ENCODE measurements at places on chromosomes 5 and 9.
A peak's percentile ranks its signal among the peaks of the same experiment; 100 is the strongest.

DNA sequence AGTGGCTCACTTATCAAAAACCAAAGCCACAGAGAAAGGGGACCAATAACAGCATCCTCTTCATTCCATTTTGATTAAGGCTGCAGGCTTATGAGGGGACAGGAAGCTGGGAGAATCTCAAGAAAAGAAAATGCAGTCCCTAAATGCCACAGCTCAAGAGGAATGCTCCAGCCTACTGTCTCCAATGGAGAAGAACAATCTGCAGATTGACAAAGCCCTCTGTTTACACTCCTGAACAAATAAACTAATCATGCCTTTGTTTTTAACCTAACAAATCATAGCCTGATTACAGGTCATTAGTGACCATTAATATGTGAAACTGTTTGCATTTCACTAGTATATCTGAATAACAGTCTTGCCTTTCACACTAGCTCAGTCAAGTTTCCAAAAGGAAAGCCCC is 26.5 kb downstream of the PPP2R2B start:
- no peak for DNase-seq

DNA sequence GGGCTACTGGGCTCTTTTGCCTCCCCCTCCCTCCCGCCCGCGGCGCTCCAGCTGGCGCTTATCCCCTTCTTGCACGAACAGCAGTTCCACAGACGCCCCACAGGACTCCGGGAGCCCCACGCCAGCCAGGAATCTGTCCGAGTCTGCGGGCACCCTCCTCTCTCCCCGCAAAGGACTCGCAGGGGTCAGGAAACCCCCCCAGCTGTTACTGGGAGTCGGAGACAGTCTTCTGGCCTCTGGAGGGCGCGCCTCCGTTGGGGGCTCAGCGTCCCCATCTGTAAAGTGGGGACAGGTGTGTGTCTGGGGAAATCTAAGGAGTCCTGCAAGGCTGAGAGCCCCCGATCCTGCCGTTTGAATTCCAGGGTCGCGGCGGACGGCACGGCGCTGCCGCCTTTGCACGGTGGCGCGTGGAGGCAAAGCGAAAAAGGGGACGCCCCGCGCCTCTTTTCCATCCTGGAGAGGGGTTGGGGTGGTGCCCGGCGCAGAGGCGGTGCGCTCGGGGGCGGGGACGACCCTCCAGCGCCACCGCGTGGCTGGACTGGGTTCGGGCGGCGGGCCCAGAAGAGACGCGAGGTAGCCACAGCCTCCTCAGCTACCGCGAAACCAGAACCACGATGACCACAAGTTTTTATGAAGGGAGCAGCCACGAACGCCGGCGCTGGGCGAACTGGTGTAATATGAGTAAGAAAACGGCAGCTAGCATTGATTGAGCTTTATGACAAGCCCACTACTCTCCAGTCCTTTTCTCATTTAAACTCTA is 2.8 kb upstream of the CCIN start:
- peak; percentile 41 for DNase-seq

- DNase-seq = peak; percentile 55
These were observed 843.7 kb downstream of the EFNA5 start for GRCh38 chr5:106827061-106827460.

- no peak for DNase-seq
These were observed 15.6 kb upstream of the IER5L start for GRCh38 chr9:129193655-129194054.

GRCh38 chr5:7970816-7971215 is 101.9 kb downstream of the MTRR start:
- DNase-seq = no peak

DNA sequence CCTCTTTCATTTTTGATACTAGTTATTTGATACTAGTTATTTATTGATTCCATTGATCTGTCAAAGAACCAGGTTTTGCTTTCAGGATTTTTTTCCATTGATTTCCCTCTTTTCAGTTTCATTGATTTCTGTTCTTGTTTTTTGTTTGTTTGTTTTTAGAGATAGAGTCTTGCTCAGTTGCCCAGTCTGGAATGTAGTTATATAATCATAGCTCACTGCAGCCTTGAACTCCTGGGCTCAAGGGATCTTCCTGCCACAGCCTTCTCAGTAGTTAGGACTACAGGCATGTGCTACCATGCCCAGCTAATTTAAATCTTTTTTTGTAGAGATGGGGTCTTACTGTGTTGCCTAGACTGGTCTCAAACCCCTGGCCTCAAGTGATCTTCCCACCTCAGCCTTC is 49.9 kb downstream of the FSD1L start:
- DNase-seq = no peak

DNA sequence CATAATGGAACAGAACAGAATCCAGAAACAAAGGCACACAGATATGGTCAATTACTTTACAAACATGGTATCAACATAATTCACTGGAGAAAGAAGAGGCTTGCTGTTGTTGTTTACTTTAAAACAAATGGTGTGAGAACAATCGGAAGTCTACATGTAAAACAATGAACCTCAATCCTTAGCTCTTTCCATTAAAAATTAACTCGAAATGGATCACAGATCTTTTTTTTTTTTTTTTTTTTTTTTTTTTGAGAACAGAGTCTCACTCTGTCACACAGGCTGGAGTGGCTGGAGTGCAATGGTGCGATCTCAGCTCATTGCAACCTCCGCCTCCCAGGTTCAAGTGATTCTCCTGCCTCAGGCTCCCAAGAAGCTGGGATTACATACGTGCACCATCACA is 9.8 kb downstream of the SEMA4D start:
- no peak for DNase-seq

DNA sequence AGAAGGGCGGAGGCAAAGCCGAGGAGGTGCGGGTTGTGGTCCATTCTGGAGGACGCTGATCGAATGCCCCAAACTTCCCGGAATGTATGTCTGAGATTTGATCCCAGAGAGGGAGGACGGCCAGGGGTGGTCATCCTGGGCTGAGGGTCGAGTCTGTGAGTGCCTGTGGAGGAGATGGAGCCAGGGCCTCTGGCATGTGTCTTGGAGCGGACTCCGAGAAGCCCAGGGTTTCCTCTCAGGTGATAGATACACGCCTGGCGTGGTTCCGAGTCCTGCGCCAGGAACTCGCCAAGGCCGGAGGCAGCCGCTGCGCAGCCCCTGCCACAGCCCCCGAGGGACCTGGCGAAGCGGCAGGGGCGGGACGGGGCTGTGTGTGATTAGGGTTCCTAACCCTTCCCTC is 363 bp downstream of the ZNF454 start:
- DNase-seq = no peak

DNA sequence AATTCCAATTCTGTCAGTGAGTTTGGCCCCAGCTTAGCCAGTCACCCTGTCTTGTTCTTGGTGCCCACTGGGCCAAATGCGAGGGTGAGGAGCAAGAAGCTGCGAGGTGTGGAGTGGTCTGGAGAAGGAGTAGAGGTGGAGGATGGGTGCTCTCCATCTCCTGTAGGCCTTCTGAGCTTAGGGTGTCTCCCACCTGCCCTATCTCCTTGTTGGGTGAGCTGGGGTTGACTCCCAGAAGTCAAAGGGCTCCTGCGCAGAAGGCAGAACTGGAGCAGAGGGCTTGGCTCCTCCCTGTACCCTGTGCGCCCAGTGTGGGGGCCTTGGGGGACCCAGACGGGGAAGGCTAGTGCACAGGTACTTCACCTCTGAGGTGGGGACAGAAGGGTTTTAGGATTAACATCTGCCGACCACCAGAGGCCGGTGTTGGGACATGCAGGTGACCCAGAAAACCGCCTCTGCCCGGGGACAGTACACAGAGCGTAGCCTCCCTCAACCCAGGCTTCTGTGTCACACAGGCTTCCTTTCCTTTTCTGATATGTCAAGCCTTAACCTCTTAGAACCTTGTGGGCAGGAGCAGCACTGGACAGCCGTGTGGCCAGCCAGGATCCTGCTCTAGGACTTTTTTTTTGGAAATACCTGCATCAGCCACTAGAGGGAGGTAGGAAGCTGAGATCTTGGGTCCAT is 16.9 kb downstream of the IL5 start:
- DNase-seq = no peak

GRCh38 chr5:179182601-179183000 is 122.4 kb downstream of the ZNF354C start:
- no peak for DNase-seq

DNA sequence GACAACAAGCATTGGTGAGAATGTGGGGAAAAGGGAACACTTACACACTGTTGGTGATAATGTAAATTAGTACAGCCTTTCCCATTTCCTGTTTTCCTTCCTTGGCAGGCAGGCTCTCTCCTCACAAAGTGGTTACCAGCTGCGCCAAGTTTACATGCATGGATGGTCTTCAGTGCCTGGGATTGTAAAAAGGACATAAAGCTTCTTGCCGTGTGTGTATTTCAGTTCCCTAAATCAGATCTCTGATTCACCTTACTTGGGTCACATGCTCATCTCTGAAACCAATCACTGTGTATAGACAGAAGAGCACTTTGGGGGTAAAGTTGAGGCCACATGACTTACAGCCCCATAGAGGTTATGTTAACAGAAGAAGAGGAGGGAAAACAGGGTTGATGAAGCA is 92.8 kb downstream of the CAVIN4 start:
- no peak for DNase-seq

GRCh38 chr5:157342822-157343402 is 77.0 kb downstream of the CYFIP2 start:
- DNase-seq = no peak

DNA sequence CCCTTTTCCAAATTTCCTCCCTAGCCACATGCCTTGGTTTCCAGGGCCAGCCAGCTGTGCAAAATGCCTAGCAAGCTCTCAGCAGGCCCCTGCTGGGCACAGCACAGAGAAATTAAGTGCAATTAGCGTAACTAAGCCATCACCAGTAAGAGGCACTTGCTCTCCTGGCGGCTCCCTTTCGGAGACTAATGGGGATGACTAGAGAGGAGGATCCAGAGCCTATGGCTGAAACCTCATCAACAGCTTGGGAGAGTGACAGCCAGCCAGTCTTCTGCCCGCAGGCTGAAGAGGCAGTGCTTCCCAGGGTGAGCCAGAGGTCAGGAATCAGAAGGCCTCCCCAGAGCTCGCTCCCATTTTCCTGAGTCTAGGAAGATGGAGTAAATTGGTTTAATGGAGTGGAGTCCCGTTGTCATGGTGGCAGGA is 108.4 kb downstream of the KCNIP1 start:
- DNase-seq = no peak

DNA sequence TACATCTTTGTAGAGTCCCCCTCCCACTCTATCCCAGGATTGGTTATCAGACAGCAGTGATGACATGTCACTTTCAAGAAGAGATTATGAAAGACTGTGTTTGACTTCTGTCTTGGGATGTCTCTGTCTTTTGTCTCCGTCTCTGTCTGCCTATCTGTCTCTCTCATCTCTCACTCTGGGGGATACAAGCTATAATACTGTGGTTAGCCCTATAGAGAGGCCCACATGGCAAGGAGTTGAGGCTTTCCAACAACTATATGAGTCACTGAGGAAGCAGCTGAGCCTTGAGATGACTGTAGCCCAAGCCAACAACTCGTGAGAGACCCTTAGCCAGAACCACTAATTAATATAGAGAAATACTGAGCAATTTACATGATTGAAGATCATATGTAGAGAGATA is 284.8 kb downstream of the PDE4D start:
- no peak for DNase-seq

GRCh38 chr5:40838086-40838485 is 3.1 kb upstream of the RPL37 start:
- DNase-seq = no peak

- no peak for DNase-seq
These were observed 19.4 kb downstream of the CXCL14 start for GRCh38 chr5:135559354-135559753.

DNA sequence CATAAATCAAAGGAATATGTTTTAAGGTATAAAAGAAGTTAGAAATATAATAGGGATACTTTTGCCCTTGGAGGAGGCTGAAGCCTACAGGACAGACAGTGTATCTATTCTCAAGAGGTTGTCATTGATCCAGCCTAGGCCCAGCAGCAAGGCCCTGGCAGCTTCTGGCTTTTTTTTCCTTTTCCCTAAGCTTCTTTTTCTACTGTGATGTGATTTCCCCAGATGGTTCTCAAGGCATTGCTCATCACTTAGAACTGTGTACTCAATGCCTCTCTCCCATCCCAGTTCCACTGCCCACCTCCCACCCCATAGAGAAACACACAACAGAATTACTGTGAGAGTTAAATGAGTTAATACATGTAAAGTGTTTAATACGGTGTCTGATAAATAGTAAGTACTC is 88.6 kb downstream of the SLC44A1 start:
- no peak for DNase-seq

- DNase-seq = no peak
These were observed 113.3 kb upstream of the SAP30L start for GRCh38 chr5:154332451-154332850.

DNA sequence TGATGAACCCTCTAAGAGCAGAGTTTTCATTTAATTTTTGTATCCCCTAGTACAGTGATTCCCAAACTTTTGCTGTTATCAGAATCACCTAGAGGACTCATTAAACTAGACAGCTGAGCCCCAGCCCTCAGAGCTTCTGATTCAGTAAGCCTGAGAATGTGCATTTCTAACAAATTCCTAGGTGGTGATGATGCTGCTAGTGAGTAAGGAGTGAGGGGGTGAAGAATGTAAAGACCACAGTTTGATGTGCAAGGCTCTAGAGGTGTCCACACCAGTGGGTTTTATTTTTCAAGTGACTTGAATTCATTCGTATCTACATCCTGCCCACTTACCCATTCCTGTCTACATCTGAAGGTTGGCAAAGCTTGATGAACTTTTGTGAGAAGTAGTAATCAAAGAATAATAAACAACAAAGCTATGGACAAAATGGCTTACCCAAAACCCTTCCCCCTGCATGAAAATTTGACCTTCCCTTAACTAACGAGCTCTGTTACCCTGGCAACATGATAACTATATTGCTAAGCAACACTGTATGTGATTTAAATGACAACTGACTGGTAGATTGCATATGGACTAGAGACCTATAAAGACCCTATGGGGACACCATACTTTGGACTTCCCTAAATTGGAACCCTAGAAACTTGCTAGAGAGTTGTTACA is 35.2 kb downstream of the DTWD2 start:
- DNase-seq = no peak

DNA sequence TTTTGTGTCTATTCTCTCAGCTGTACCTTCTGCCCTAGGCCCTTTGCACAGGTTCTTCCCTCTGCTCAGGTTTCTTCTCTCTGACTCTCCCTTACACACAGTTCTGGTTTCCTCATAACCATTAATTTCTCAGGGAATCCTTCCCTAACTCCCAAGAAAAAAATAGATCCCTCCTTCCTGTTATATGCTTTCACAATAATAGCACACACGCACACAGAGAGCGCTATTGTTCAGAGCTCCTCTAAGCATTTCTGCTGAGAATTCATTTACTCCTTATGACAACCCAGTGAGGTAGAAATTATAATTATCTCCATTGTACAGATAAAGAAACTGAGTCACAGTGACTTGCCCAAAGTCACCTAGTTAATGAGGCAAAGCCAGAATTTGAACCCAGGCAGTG is 1.7 kb upstream of the TCOF1 start:
- no peak for DNase-seq

GRCh38 chr5:123976379-123977033 is 464.5 kb downstream of the CSNK1G3 start:
- DNase-seq = no peak

- DNase-seq = no peak
These were observed 24.7 kb downstream of the PSIP1 start for GRCh38 chr9:15485836-15486666.

- DNase-seq = no peak
These were observed 29.1 kb downstream of the FOCAD start for GRCh38 chr9:20713172-20713571.

Data from non-pigmented ciliary epithelial cell (primary cell).